Ecto neural progenitor cell (in vitro differentiated cells): ENCODE measurements at places on chromosomes 3 and 15.

GRCh38 chr3:126903521-126903920 is 79.4 kb upstream of the PLXNA1 start:
- DNase-seq, result no peak

DNA sequence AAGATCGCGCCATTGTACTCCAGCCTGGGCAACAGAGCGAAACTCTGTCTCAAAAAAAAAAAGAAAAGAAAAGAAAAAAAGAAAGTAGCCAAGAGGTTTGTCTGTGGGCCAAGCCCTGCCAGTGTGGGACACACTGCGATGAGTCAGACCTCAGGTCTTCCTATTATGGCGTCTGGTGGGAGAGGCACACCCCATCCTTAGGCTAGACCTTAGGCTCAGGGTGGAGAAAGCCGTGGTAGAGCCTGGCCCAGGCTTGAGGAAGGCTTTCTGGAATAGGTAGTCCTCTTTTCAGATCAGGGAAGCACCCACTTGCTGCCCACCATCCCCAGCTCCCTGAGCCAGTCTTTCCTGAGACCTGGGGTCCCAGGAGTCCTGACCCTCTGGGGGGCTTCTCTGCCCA is 6.0 kb downstream of the HEMK1 start:
- DNase-seq, result no peak

- DNase-seq, result no peak
Observed at GRCh38 chr3:181344331-181344730, 354.8 kb upstream of the DNAJC19 start.

DNA sequence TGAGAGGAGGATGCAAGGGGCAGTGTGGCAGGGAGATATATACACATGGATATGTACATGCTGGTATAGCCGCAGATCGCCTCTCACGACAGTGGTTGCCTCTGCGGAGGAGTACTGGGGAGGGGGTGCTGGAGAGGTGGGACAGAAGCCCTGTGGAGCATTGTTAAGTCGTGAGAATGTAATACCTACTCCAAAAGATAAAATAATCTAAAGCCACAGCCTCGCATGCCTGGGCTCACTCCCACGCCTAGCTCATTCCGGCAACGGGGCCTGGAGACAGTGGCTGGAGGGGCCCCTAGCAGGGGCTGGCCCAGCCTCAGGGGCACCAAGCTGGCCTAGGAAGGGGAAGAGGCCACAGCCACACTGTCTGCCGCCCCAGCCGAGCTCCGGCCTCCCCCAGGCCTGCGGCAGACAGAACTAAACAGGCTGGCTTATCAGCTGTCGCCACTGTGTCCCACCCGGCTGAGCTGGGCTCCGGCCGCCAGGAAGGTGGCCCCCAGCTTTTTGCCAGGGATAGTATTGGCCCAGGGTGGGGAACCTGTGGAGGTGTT is 65.1 kb upstream of the LCTL start:
- no peak for DNase-seq

DNA sequence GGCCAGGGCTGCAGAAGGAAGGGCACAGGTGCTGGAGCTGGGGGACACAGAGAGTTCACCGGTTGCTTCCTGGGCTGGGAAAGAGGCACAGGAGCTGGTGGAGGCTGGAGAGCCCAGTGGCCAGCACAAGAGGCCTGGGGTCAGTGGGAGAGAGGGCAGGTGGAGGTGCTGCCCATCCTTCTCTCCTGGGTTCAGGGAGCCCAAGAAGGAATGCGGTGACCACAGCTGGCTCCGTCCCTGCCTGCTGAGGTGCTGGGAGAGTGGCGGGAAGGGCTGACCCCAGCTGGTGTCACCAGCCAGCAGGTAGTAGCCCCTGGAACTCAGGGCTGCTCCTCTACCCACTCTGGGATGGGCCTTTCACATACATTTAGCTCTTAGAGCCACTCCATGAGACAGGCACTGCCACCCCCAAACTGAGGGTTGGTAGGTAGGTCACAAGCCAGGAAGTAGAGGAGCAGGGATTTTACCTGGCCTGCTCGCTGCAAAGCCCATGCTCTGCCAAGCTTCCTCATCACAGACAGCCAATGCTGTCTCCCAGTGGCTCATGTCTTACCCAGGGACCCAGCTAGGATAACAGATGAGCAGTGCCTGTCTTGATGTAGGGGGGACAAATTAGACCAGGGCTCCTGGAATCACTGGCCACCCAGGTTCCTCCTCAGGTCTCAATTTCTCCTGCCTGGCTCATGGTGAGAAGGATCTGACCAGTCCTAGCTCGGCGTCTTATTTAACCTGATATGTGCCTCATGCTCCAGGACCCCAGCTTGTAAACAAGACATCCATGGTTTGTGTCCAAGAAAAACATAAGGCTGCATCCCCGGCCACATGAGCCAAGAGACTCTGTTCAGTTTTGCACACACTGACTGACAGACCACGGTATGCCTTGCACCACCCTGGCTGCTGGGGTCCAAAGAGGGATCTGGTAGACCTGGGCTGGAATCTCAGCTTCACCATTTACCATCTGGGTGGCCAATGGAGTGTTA is 119.2 kb downstream of the CORO2B start:
- DNase-seq, result no peak

DNA sequence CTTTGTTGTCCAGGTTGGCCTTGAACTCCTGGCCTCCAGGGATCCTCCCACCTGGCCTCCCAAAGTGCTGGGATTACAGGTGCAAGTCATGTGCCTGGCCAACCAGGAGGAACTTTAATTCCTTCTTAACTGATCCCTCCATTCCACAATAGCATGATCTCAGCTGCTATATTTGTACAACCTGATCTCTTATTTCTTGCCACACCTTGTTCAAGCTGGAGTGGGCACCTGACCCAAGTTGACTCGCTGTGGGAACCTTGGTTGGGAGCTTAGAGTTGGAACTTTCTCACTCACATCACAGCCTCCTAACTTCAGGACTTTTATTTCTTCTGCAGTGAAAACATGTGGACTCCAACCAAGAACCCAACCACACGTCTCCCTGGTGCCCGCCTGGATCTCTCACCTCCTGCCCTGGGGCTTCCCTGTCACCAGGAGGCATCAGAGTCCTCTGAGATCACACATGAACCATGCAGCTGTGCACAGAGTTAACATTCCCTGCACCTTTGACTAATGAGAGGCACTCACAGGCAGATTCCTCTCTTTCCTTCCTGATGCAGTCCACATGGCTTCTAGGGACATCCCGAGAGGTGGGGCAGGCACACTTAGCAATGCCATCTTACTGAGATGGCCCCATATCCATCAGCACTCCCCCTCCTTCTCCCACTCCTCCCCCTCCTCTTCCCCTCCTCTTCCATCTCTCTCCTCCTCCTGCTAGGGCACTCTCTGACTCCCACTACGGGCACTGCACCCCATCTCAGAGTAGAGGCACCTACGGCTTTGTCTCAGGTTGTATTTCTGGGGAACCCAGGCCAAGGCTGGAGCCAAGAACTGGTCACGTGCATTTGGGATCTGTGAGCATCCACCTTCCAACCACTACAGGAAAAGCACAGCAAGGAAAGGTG is 9.7 kb upstream of the CYFIP1 start:
- DNase-seq, result no peak
